Inflammatory macrophage treated with lipopolysaccharide for 1 hour (primary cell): ENCODE measurements at places on chromosomes 2 and 18.

- no peak for DNase-seq
Measured at GRCh38 chr2:136062066-136062837, 55.7 kb downstream of the CXCR4 start.

DNA sequence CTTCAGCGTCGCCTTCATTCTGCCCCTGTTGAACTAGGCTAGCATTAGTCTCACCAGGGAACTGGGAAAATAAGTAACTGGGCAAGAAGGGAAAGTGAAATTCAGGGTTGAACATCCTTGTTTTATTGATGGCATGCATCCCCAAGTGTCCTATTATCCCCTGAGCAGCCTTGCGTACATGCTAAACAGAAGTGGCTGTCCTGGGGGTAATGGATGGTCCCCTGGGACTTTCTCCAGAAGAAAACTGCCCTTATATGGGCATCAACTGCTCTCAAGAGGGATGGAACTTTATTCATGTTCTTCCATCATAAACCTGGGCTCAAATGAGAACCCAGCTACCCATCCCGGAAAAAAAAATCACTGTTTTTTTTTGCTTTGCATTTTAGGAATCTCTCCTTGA lies 11.8 kb upstream of the SMIM21 start:
- DNase-seq = no peak

DNA sequence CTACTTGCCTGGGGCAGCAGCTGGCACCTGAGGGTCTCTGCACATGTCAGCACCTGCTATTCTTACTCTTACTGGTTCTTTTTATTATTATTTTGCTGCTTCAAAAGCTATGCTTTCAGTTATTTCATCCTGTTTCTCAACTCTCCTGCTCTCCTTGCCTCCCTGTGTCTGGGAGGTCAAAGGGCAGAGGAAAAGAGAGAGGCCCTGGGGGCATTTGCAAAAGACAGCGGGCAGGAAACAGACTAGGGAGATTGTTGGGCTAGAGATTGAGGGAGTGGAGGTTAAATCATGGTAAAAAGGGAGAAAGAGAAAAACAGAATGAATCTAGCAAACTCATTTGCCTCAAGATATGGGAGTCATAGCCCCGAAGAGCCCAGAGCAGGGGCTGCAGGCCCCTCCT lies 21.1 kb upstream of the RPL31 start:
- DNase-seq = no peak

- no peak for DNase-seq
Measured at GRCh38 chr2:69560147-69560482, 83.4 kb downstream of the AAK1 start.

- DNase-seq = no peak
Measured at GRCh38 chr2:158805255-158805654, 10.1 kb downstream of the DAPL1 start.

GRCh38 chr2:146385031-146385430 lies 1459.8 kb upstream of the ACVR2A start:
- DNase-seq = no peak

- DNase-seq = no peak
Measured at GRCh38 chr2:71669628-71670429, 216.5 kb downstream of the DYSF start.

DNA sequence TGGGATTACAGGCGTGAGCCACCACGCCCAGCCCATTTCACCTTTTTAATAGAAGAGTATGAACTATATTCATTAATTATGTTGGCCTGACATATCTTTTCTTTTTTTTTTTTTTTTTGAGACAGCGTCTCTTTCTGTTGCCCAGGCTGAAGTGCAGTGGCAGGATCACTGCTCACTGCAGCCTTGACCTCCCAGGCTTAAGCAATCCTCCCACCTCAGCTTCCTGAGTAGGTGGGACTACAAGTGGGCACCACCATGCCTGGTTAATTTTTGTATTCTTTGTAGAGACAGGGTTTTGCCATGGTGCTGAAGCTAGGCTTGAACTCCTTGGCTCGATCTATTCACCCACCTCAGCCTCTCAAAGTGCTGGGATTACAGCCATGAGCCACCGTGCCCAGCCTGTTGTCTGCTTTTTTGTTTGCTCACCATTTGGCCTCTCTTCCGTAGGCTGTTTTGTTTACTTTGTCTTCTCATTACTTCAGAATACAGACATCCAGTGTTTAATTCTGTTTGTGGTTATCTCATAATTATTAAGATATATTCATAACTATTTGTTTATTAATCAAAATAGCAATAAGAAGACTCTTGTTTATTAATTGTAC lies 16.3 kb upstream of the CDH2 start:
- DNase-seq = no peak

DNA sequence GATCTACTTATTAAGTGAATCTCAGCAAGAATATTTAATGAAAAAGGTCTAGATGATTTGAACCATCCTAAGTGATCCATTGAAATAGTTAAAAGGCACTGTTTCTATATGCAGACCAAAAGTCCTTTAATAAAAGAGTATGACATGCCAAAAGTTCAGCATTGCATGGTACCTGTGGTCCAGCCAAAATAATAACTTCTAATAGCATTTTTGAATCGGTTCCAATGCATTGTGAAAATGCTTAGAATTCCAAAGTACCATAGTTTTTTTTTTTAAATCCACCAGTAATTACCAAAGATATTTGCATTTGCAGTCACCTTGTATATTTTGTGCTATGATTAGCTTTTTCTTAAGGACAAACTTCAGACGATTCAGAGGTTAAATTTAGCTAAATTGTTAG lies 79.9 kb downstream of the NYAP2 start:
- no peak for DNase-seq

GRCh38 chr18:46562674-46563192 lies 94.3 kb downstream of the LOXHD1 start:
- DNase-seq = no peak

DNA sequence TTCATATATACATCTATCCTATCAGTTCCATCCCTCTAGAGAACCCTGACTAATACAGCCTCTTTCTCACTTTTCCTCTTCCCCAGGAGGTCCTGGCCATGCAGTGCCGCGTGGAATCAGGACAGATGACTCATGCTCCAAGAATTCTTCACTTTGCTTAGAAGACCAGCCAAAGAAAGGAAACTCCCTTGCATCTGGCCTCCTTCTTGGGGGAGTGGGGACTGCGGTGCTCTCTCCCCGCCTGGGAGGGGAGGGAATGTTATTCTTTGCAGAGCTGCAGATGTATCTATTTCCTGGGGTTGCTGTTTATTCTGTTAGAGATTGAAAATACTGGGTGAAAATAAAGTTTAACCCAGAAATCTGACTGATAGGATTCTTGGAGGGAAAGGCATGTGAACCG lies 111.5 kb upstream of the SH3BP4 start:
- DNase-seq = no peak

DNA sequence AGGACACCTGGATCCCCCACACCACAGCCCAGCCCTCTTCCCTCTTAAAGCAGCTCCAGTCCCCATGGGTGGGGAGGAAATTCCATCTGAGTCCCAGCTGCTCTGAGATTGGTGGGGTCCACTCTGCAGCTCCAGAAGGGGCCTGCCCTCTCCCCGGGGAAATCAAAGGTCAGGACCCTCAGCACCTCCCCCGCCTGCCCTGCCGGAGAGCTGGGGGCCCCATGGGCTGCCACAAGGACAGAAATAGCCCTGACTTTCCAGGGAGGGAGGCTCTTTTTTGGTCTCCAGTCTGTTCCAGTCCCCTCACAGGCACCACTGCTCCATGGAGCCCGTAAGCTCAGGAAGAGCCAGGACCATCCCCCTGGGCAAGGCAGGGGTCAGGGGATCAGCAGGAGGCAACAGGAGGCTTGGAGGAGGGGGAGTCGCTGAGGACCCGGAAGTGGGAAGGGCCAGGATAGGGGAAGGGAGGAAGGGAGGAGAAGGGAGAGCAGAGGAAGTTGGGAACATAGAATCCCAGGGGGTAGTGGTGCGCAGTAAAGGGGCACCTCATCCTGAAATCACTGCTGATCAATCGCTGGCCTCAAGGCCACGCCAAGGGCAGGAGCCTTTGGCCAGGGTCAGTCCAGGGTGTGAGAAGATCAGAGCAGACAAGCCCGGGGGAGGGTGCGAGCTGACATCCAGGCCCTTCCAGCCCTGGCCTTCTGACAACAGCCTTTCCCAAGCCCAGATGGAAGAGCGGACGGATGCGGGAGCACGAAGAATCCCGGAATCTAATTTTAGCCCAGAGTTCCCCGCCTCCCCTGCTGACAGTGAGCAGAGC lies 7.6 kb downstream of the ADRA2B start:
- no peak for DNase-seq

DNA sequence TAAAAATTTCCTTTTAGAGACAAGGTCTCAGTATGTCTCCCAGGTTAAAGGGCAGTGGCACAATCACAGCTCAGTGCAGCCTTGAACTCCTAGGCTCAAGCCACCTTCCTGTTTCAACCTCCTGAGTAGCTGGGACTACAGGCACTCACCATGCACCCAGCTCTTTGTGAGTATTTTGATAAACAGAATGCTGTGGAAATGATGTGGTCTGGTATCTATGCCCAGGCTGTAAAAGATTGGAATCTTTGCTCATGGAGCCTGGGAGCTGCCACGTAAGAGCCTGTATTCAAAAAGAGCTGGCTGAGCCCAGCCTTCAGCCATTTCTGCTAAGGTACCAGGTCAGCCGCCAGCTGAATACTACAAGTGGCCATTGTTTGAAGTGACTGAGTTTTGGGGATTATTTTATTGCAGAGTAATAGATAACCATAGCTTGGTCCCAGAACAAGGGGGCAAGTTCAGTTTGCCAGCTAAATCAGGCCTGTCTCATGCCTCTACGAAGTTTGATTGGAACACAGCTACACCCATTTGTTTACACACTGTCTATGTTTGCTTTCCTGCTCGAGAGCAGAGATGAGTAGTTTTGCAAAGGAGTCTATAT lies 21.3 kb upstream of the ARL5A start:
- no peak for DNase-seq

GRCh38 chr2:195815083-195815482 lies 158.1 kb downstream of the SLC39A10 start:
- DNase-seq = no peak

DNA sequence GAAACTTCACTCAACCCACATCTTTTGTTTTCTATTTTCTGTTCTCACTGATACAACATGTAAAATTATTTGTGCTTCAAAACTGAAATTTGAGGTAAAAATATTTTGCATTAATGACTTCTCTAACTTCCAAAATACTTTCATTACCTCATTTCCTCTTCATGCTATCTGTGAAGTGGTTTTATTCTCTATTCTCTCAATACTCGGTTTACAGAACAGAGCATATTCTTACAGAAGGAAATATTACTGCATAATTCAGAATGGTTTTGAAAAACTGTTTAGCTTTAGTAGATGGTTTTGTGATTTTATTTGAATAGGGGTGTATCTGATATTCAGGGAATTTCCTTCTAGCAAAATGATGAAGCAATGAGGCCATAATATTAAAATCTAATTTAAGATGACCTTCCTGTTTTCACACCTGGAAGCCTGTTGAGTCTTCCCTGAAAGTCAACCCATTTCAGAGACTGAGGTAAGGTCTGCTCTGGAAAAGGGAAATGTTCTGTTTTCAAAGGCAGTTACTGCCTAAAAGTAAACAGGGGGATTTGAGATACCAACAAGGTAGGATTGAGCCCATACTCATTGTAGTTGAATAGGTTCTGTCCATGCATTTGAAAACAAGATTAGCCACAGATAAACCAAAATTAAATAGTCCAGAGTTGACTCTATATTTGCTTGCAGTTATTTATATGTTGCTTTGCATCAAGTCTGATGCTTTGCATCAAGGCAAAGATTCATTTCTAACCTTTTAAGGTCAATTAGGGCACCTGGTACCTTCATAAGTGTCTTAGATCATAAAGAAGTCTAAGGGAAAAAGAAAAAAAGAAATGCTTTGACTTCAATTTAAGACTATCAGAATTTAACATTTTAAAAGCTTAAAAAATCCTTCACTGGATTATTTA lies 50.8 kb upstream of the PEX13 start:
- no peak for DNase-seq

DNA sequence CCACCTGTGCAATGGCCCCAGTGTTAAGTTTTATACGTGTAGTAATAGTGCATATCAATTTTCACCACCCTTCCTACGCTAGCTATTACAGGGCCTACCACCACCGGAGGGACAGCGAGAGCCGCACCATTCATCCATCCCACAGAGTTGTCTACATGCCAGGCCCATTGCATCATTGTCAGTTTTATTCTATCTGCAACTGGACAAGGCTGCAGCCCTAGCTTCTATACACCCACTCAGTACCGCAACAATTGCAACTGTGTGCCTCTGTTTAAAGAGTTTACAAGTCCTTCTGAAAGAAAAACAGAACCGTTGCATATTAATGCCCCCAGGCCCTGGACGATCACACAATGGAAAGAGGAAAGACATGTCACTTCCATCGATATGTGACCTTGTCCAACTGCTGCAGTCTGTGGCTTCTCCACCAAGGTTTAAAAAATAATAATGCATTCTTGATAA lies 58.6 kb downstream of the ZEB2 start:
- peak; percentile 77 for DNase-seq

DNA sequence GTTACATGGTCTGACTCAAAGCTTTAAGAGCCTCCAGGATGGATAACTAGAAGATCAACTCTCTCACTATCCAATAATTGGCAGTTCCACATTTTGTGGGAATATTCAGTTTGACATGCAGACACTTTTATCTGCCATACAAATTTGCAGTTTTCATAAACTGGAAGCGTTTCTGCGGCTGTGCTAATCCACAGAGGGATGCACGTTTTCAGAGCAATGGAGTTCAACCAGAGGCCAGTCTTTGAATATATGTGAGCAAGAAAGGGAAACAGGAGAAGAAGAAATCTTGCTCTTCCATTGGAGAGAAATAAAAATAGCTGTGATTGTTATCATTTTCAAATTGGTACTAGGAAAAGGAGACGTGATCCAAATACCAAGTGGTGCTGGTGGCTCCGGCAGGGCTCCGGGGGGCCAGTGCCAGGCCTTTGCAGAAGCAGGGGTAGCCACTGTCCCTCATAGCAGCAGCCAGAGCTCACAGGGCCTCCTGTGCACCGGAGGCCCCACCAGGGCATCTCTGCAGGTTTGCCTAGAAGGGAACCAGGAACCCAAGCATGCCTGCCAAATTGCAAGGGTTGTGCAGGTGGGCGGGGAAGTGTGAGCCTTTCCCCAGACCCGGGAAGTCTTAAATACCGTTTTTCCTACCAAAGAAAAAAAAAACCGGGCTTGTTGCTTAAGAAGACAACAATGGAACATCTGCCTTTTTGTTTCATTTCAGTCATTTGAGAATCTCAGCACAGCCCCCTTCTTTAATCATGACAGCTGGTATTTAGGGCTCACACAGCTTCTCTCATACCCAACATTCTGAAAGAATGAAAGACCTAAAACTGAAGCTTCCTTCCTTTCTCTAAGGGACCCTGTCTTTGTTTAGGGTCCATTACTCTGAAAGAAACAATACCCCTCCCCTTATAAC lies 791.1 kb upstream of the SOX11 start:
- no peak for DNase-seq

GRCh38 chr2:233663911-233664310 lies 7.8 kb upstream of the UGT1A9 start:
- DNase-seq = no peak

- no peak for DNase-seq
Measured at GRCh38 chr2:69652206-69652605, 8.7 kb upstream of the AAK1 start.

GRCh38 chr2:69939722-69940121 lies 21.7 kb downstream of the ASPRV1 start:
- DNase-seq = no peak
